ENCODE measurements at places on chromosomes 12 and 14.

DNA sequence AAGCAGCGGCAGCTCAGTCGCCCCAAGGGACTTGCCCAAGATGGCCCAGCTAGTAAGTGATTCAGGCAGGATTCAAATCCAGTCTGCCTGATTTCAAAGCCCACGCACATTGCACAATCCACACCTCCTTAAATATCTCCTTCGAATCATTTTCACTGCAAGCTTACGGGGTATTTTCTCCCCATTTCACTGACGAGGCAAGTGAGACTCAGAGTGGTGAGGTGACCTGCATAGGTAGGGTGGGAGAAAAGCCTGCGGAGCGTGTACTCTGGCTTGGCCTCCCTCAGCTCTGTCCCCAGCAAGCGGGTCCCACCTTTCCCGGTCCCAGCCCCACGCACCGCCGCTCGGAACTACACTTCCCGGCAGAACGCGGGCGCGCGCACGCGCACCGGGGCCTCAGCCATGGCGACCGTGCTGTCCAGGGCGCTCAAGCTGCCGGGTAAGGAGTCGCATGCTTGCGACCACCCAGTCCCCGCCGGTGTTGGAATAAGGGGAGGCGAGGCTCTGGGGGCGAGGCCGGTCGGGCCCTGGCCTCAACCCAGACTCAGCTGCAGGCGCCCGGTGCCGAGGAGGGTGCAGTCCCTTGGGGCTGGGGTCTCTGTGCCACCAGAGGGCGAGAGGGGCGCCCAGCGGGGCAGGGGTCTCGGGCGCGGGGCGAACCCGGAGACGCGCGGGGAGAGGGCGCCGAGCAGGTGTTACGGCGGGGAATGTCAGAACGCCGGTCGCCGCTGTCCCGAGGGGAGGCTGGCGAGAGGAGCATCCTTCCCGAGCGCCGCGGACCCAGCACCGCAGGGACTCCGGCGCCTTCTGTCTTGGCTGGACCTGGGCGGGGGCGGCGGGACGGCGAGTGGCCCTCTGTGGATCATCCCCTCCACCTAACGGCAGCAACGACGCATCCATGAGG lies at the start of gene FAM234B:
Gene FAM234B, plus strand, starts transcription at position 380 of the 904 bp plus-strand sequence. Its CDS starts 23 bp downstream, at position 403.
- peak; percentile 35 for DNase-seq

GRCh38 chr14:81070511-81070910 lies 115.1 kb downstream of the TSHR start:
- DNase-seq = no peak

DNA sequence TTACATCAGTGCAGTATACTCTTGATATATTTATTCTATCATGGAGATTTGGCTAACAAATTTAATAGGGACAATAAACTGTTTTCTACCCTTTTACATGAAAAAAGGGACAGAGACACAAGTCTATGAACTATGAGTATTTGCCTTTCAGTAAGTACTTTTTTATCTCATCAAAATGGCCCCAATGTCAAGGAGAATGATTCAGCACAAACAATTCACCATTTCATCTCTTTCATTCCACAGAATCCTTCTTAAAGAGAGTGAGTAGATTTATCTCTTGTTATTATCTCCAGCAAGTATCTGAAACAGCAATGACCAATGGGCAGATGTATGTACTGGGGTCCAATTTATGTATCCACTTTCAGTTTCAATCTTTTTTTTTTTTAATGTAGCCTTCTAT lies 447.5 kb downstream of the NPAS3 start:
- no peak for DNase-seq

- DNase-seq = no peak
Observed at GRCh38 chr12:68056300-68056699, 67.1 kb downstream of the IFNG-AS1 start.

DNA sequence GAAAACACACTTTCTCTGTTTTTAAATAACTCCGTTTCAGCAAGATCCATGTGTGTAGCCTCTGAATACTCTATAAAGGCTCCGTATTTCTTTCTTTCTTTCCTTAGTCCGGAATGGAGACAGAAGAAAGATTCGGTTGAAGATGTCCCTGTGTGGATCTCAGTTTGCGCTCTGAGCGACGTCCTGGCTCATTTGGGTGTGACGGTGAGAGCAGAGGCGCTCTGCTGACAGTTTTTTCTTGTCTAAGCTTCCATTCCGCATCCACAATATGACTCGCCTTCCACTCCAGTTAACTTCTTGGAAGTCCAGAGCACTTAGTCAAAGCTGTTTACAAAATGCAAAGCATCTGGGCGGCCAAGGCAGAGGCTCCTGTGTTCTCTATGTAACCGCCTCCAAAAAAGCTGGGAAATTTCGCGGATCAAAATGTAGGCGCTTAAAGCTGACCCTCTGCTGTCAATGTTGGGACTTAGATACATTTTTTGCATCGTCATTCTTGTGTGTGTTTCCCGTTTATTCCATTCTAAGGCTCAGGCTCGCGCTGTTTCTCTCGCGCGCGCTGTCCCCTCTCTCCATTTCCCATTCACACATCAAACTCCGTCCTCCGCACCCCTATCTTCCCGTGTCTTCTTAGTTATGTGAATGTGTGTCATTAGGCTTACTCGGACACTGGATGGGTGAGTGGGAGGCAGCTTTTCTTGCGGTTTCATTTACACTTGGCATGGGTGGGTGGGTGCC lies 880 bp upstream of the FLRT2 start:
- no peak for DNase-seq

- no peak for DNase-seq
Observed at GRCh38 chr12:1498199-1498740, 96.1 kb downstream of the FBXL14 start.
